ENCODE measurements at places on chromosomes 7 and 10.

DNA sequence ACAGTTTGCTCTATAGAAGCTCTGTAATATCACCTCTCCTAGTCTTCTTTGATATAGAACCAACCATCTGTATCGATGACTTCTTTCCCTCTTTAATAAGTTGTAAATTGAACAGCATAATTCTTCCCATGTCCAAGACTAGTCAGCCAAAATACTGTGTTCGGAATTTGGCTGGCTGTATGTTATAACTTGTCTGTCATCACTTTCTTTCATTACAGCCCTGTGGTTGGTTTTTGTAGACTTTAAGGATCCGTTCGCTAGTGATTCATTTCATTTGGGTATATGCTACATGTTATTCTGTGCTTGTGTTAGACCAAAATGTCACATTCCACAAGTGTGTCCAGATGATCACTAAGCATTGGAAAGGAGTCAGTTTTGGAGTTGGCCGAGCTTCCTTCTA lies 155.4 kb upstream of the ITGB1 start:
- no peak for DNase-seq

DNA sequence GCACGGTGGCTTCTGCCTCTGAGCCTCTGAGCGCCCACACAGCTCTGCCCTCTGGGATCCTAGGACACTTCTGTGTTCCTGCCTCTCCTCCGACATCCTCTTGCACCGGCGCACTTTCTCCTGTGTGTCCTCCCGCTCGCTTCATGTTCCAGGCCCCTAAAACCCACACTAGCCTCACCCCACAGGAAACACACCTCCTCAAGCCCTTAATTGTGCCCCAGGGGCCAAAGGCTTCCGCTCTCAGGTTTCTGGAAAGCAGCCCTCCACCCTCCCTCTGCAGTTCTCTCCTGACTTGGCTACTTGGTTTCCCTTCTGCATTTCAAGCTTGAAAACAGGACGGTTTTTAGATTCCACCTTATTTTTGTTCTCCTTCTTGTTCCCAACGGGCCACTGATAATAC lies 7.3 kb downstream of the GFRA1 start:
- no peak for DNase-seq

GRCh38 chr10:113872139-113873030 lies 17.9 kb downstream of the NHLRC2 start:
- no peak for DNase-seq

GRCh38 chr7:151840088-151840910 lies 36.6 kb downstream of the PRKAG2 start:
- no peak for DNase-seq

- DNase-seq: no peak
These were observed 65.3 kb downstream of the SEPTIN7 start for GRCh38 chr7:35866186-35866585.
